ENCODE measurements at places on chromosomes 7 and 10.

DNA sequence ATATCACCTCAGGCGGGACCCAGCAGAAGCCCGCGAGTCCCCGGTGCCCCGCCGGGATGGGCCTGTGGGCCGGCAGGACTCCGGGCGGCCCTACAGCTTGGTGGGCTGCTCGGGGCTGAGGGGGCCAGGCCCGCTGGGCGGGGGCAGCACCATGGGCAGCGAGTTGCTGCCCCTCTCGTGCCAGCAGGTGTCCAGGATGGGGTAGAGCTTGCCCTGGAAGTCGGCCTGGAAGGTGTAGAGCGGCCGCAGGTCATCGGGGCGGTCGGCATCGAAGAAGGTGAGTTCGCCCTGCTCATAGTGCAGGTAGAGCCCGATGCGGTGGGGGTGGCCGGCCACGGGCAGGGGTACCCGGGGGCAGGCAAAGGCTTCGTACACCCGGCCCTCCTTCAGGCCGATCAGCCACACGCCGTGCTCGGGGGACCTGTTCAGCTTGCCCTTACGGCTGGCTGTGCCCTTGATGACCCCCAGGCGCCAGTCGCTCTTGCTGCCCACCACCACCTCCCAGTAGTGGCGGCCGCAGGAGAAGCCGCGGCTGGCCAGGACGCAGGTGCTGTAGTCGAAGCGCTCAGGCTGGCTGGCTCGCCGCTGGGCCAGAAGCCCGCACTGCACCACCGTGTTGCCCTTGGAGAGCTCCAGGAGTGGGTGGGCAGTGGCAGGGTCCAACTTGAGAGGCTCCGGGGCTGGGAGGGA, 4.3 kb upstream of the NSUN5 start:
- DNase-seq, result no peak

GRCh38 chr10:71664585-71664984, 55.0 kb downstream of the C10orf105 start:
- no peak for DNase-seq

GRCh38 chr7:40234046-40234445, 99.2 kb downstream of the SUGCT start:
- DNase-seq, result no peak

DNA sequence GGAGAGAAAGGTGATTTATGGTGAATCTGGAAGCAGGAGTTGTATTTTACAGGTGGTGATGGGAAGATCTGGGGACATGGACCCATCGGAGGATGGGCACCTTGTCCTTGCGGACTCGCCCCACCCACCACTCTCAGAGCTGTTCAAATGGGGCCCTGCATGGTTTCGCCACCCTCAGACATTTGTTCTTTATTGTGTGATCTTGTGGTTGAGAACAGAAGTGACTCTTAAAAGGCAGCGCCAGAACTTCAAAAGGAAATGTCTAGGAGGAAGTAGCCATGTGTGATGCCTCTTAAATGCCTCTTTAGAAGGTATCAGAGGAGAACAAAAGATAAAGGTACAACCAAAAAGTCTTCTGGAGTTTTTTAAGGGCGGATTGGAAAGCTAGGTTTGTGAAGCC, 205.7 kb downstream of the KIAA1217 start:
- no peak for DNase-seq

DNA sequence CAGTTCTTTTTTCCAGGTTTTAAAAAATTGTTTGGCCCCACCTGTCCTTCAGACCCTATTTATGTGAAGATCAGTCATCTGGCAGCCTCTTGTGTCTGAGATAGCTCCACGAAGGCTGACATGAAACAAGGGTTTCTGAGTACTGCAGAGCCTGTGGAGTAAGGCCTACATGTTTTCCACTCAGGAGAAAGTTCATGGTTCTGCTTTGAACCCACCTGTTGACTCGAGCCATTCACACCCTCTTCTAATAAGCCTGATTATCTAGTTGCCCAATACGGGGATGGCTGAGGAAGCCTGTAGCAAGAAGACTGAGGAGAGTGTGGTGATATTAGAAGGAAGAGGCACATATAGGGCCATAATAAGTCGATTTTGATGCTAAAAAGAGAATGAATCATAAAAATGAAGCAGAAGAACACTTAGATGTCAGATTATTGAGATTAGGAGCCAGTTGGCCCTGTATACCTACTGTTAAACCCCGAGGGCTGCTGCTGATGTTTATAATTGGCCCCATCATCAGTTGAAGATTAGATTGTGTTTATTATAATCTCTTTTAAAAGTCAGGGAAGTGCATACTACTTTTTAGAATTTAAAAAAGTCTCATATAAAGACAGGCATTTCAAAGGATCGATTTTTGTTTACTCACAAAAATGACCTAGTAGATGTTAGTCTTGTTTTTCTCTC, 109.4 kb downstream of the CDK14 start:
- DNase-seq, result no peak

GRCh38 chr7:139255290-139255689, 24.3 kb downstream of the UBN2 start:
- no peak for DNase-seq

GRCh38 chr10:63376560-63377304, 89.0 kb downstream of the JMJD1C start:
- no peak for DNase-seq

- no peak for DNase-seq
These were observed 24.0 kb downstream of the LAMB1 start for GRCh38 chr7:107978815-107979408.

DNA sequence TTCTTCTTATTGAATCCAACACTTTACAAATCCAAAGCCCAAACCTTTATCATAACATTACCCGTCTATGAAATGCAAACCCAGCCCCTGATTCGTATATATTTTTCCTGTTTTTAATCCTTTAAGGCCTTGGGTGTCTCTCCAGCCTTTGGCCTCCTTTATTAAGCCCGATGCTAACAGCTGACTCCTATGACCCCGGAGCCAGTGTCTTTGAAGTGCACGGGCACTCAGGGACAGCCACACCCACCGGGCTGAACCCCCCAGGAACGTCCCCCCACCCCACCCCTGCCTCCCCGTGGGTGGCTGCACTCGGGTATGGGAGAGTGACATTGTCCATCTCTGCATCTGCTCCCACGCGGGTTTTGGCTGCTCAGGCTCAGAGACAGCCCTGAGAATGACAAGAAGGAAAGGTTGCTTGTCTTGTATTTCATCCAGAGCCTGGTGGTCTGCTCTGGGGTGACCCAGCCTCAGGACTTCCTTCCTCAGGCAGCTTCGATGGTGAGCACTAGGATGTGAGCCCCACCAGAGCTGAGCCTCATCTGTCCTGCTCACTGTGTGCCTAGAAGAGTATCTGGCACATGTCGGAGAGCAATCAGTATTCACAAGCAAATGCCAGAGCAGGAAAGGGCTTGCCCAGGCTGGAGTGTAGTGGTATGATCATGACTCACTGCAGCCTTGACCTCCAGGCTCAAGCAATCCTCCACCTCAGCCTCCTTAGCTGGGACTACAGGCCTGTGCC, 210.4 kb downstream of the SKIDA1 start:
- DNase-seq, result no peak

DNA sequence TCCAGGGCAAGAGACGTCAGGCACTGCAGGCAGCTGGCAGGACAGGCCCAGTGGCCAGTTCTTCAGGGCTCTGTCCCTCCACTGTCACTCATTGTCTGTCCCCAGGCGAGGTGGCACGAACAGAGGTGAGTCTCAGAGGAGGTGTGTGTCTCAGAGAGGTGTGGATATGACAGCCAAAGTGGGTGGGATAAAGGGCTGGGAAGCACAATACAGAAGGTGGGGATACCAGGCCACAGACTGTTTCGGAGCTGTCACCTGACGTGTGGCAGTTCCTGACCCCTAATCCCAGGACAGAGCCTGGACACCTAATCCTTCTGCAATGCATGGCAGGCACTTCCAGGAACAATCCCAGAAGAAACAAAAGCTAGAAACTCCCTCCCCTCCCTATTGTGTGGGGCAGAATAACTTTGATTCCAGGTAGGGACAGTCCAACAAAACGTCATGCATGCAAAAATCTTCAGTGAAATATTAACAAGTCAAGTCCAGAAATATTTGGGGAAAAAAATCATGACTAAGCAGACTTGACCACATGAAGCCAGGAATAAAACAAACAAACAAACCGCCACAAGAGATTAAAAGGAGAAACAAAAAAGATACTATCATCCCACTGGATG, 11.6 kb downstream of the KLRG2 start:
- DNase-seq, result no peak

- DNase-seq, result no peak
These were observed 19.9 kb downstream of the LMTK2 start for GRCh38 chr7:98126311-98127142.

DNA sequence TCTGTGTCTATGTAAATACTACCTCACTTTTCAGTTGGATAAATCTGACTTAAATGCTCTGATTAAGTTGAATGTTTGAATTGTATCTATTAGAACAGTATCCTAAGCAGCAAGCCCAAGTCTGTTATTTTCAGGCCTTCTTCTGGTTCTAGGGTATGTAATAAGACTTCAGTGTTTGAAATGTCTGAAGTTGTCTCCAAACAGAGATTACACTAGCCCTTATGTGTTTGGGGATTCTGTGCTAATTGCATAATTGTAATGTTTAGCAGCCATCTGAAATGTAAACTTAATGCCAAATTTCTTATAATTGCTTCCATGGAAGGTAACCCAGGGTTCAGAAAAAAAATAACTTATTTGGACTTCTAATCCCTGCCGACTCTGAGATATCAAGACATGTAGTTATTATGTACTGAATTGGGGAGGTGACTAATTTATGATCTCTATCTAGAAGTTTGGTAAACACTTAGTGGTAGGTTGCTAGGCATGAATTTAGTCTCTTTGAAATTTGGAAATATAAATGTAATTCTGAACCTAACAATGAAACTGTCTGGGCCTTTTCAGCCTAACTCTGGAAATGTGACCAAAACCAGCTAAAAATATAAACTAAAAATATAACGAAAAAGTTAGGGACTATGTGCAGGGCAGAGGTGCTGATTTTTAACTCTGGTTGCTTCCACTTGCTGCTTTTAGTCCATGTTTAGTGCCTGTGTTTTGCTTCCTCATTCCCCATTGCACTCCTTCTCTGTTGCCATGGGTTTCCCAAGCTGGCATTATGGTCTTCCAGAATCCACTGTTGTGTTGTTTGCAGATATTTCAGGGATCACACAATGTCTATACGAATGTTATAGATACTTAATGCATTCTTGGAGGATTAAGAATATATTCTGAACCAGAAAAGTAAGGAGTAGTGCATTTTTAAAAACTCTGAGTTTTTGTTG, 54.8 kb downstream of the MCU start:
- no peak for DNase-seq
